ENCODE measurements at places on chromosomes 1 and 21. TPM values are rescaled to one million over a fixed set of nuclear protein-coding genes. Genes with fewer than 3 reads are reported as not detected.

DNA sequence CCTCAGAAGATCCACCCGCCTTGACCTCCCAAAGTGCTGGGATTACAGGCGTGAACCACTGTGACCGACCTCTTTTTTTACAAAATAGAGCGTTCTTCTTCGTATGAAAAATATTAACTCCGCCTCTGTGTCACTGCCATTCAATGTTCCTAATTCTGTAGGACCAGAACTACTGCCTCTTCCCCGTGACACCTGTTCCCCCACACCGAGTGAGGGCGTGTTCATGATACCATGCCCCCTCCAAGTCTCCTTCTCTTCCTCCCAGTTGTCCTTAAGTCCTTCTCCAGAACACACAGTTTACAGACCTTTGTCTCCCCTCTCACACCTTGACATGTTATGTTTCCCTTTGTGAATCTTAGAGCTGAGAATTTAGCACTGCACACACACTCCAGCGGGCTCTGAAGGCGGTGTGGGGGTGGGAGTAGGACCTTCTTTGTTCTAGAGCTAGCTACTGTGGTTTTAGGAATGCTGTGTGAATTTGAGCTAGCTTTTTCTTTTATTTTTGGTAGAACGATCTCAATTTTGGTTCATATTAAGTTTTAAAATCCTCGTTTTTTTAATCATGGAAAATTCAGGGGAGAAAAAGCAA, 82.4 kb upstream of the LPGAT1 start:
- DNase-seq: no peak

DNA sequence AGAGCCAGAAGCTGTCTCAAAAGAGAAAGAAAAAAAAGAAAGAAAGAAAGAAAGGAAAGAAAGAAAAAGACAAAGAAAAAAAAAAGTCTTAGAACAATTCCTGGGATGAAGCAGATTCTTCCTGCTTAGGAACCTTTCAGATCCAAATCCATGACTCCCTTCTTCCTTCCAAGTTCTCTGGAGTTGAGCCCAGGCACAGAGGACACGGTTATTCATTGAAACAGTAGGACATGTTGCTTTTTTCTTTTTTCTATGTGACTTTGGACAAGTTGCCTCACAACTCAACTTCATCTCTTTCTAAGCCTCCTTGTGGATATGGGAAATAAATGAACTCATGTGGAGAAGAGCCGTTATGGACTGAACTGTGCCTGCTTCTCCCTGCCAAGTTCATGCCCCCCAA, 14.7 kb upstream of the TNFRSF8 start:
- peak; percentile 65 for DNase-seq

DNA sequence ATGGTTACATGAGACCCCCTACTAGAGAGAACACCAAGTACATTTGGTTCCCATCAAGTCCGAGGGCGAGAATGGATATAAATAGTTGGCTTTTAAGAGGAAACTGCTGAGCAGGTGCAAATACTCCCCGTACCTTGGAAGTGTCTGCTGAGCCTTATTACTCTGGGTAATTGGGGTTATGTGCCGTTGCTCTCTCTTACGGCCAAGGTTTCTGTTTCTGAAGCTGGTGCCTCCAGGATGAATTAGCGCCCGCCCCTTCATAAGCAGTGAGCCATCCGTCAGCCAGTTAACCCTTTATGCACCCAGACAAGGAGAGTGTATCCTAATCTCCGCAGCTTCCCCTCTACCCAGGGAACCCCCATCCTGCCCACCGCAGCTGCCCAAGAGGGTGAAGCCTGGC, 90.4 kb upstream of the AJAP1 start:
- no peak for DNase-seq

GRCh38 chr1:89065079-89065868, at the start of gene GBP1:
Gene GBP1, minus strand, starts transcription at chr1:89065208. Its CDS starts 1,974 bp downstream, at chr1:89063234.
- DNase-seq: peak; percentile 69

DNA sequence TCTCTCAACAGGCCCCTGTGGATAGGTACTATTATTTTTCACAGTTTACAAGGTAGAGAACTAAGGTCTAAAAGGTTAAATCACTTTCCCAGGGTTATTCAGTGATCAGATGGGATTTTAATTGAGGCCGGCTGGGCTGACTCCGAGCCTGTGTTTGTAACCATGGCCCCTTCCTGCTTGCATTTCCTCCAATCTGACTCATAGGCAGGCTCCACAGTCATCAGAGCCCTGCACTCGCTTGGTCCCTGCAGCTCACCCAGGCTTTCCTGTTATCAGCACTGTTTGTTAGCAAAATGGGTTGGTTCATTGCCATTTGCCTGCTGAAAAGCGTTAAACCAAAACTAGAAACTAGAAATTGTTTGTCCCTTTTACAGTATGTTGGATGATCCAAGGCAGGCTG, 41.4 kb upstream of the LMX1A start:
- no peak for DNase-seq

GRCh38 chr21:37568916-37569315, 202.3 kb downstream of the DYRK1A start:
- DNase-seq: no peak

DNA sequence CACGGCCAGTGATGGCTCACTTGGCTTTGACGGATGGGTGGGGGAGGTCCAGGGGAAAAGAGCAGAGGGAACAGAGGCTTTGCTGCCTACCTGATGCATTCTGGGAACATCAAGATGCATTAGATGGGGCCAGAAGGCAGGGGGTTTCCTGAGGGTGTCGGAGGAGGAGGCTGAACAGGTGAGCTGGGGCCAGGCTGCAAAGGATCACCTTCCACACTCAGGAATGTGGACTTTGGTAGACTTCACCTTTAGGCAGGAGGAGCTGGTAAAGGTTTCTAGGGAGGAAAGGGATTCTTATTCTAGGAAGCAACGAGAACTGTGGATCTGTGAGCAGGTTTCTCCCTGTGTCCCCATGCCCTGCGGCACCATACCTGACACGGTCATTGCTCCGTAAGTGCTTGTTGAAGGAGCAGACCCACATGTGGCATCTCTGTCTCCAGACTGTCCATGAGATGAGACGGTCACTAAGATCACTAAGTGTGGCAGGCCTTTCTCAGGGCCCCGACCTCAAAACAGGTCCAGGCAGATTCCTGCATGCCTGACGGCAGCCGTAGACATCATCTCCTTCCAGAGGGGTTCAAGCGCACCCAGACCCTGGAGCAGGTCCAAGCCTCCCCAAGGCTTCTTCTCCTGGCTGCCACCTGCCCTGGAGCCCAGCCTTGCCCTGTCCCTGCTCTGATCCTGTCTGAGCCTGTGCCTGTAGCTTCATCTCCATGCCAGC, 89.1 kb upstream of the SLC25A33 start:
- DNase-seq: no peak

DNA sequence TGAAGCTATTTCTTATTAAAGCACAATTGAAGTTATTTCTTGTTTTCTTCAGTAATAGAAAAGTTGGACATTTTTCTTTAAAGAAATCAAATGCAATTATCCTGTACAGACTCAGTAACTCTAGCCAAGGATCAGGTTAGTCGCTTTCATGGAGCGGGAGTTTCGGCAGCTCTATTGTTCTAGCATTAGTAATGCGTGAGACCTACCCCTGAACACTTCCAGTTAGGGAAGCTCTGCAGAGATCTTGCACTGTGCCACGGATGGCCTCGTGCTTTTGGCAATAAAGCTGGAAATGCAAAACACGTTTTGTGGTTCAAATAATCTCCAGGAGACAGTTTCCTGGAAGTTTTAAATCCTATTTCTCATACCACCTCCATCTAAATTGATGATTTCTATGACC, 488.4 kb downstream of the SETD4 start:
- no peak for DNase-seq

GRCh38 chr1:10514490-10515235, 39.9 kb downstream of the PEX14 start:
- no peak for DNase-seq

DNA sequence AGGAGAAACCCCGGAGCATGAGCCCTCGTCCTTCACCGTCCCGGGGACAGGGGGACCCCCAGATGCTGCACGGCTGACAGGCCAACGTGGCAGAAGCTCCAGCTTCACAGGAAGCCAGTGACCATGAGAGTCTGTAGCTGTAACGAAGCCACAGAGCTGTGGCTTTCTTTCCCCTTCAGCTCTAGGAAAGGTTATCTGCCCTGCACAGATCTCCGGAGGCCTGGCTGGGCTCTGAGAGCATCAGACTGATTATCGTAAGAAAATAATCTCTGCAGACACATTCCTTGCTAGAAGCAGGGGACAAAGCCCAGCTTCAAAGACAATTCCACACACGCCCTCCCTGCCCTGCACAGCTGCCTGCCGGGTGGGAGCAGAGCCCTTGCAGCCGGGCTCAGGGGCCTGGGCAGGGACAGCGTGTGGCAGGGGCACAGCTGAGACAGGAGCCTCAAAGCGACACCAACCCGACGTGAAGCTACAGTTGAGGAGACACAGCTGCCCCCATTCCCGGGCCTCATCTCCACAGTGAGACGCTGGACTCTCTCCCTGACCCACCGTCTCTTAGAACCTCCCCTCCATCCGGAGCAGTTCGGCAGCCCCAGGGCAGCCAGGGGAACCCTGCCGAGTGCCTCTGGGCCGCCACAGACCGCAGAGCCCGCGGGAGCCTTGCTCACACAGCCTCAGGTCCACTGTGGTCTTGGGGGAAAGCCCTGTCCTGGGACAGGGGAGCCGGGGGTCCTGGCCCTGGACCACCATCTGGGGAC, 30.6 kb downstream of the POFUT2 start:
- DNase-seq: no peak

DNA sequence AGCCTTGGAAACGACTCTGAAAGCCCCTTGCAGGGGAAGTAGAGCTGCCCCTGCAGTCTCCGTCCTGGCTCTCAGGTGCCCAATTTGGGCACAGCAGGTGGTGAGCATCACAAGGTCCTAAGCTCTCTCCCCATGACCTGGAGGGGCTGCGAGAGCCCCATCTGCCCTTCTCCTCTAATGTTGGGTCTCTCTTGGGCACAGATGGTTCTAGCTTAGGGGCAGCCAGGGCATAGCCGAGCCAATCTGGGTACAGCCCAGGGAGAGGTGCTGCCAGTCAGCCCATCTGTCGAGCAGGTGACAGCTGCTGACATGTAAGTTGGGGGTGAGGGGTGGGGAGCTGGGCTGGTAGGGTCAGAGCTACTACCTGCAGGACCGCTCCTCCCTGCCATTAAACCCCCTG, 50.7 kb downstream of the SYT2 start:
- DNase-seq: no peak

The C4BPA gene
- 0.17 TPM for polyA plus RNA-seq

The TMPRSS15 gene
- 0.89 TPM for polyA plus RNA-seq

All from hindlimb muscle (tissue), 1 donor.